HTR-8/SVneo (cell line): ENCODE measurements at places on chromosomes 2 and 18.

- no peak for DNase-seq
Measured at GRCh38 chr2:136116151-136116812, 1.7 kb downstream of the CXCR4 start.

DNA sequence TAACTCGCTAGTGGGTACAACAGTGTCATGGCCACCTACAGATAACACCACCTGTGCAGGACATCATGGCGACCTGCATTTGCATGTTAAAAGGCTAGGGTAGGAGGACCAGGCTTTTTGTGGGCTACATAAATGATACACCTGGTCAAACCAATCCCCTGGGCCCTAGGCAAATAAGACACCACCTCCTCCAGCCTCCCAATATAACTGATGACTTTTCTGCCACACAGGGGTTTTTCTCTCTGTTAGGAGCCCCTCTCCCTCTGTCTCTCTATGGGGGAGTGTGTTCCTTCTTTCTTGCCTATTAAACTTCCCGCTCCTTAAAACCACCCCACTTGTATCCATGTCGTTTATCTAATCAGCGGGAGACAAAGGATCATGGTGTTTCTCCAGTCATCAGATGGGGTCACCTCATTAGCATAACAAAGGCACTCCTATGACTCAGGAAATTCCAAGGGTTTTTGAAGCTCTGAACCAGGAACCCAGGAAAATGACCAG, 10.8 kb upstream of the BUB1 start:
- DNase-seq = no peak

- DNase-seq = peak; percentile 26
Measured at GRCh38 chr2:142989273-142990204, 112.1 kb downstream of the KYNU start.

GRCh38 chr2:216884347-216884746, 24.5 kb upstream of the TNP1 start:
- no peak for DNase-seq

- no peak for DNase-seq
Measured at GRCh38 chr18:26535630-26536029, 12.7 kb downstream of the KCTD1 start.

GRCh38 chr2:20557635-20558034, 93.3 kb downstream of the HS1BP3 start:
- no peak for DNase-seq
